GM13976 (cell line): ENCODE measurements at places on chromosomes 5 and 9.
A peak's percentile ranks its signal among the peaks of the same experiment; 100 is the strongest.

DNA sequence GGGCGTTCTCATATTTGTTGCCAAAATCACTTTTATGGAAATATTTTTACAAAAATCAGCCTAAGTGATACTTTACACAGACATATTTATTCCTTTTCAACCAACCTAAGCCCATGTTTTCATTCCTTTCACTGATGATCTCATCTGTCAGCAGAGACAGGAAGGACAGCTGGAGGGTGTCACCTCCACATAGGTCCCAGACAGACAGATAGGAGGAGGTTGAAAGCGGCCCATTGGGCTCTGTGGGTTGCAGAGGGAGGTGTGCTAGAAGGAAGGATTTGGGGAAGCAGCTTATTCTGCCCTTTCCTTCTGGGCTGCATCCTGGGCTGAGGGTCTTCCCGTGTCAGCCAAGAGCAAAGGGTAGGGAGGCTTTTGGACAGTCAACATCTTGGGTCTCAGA is 26.0 kb upstream of the SEMA4D start:
- DNase-seq, result no peak

- no peak for DNase-seq
Observed at GRCh38 chr5:143010351-143010750, 240.2 kb downstream of the ARHGAP26 start.

DNA sequence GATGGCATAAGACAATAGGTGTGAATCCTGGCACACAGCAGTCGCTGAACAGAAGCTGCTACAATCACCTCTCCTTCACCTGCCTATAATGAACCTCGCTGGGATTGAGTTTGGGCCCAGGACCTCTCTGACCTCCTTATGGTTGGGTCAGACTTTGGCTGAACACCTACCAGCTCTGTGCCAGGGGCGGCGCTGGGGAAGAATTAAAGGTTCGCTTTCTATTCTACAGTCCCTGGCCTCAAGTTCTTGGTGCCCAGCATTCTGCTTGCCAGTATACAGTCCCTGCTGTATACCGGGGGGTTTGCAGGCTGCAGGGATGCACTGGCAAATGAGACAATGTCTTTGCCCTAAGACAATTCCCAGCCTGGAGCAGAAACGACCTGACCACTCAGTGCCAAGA is 895 bp upstream of the STRBP start:
- DNase-seq, result no peak

GRCh38 chr5:72624641-72625236 is 117.5 kb upstream of the ZNF366 start:
- DNase-seq, result no peak

- DNase-seq, result no peak
Observed at GRCh38 chr9:111943746-111944145, 47.1 kb downstream of the UGCG start.

DNA sequence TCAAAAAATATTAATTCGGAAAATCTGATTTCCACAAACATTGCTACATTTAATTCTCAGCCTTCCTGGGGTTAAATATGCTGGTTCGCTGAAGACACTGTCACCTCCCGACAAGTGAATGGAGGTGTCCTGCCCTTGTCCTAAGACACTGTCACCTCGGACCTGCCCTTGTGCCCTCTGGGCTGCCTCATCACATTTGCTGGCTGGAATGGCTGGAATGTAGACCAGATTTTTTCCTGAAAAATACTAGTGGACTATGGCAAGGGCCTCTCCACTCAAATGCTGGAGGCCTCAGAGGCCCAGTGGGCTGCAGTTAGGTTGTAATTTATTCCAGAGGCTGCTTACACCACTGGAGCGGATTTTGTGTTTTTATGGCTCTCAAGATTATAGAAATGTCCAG is 28.2 kb downstream of the CACNA1B start:
- no peak for DNase-seq

GRCh38 chr9:89604729-89605464 is at the start of gene GADD45G:
GADD45G (plus strand) TSS chr9:89605012; CDS start chr9:89605122, 110 bp downstream.
- DNase-seq, result peak; percentile 88

GRCh38 chr9:35618854-35619799 is 914 bp upstream of the CD72 start:
- DNase-seq, result peak; percentile 64

GRCh38 chr9:126938327-126938726 is 23.7 kb downstream of the RALGPS1 start:
- no peak for DNase-seq

GRCh38 chr9:97502222-97502983 is 937 bp downstream of the TMOD1 start:
- DNase-seq, result peak; percentile 61

GRCh38 chr9:123940721-123941523 is 11.0 kb upstream of the DENND1A start:
- DNase-seq, result peak; percentile 60

DNA sequence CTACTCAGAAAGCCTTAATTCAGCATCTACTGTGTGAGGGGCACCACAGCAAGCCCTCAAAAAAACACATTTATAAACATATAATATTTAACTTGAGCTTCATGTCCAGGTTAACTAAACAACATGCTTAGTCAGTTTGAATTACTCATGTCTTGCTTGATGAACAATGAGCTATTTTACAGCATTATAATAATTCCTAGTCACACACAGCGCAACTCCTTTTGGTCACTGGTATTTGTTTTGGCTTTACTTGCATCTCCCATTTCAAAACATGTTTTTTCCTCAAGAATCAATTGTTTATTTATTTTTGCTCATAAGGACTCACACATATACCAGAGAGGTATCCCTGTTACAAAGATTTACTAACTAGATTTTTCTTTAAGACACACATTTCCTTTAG is 616.7 kb upstream of the DAB2 start:
- DNase-seq, result no peak

DNA sequence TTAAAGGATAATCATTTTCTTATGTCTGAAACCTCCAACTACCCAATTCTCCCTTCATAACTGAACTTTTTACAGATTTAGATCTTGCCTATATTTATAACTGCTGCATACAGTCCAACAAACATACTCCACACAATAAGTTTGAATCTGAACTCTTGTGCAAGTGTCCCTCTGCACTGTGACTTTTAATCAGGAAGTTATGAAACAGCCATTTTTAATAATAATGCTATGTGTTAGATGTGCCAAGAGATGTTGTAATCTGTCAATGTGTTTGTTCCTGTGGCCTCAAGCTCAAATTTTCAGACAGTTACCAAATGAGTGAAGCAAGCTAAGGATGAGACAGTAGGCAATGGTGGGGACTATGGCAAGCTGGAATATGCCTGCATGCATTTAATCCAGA is 57.6 kb upstream of the MTAP start:
- DNase-seq, result no peak

GRCh38 chr5:58211441-58211840 is 248.4 kb downstream of the PLK2 start:
- no peak for DNase-seq

- no peak for DNase-seq
Observed at GRCh38 chr9:6576987-6577386, 68.5 kb downstream of the GLDC start.

GRCh38 chr9:100718717-100719116 is 140.8 kb downstream of the CAVIN4 start:
- DNase-seq, result no peak

DNA sequence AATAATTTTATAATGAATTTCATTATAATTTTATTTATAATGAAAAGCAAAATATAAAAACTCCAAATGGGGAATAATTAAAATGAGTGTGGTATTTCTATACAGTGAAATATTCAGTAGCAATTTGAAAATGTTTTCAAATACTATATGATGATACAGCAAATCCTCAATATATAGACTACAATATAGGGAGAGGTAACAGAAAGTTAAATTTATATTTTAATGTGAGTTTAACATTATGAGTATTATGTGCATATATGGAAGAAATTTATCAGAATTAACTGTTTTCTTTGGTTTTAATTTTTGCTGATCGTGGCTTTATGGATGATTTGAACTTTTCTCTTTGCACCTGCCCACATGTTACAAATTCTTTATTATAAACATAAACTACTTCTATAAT is 500.9 kb upstream of the ARRDC3 start:
- DNase-seq, result no peak

GRCh38 chr5:85337435-85337834 is 952.8 kb upstream of the EDIL3 start:
- DNase-seq, result no peak

- no peak for DNase-seq
Observed at GRCh38 chr5:62143268-62144229, 162.5 kb upstream of the KIF2A start.

DNA sequence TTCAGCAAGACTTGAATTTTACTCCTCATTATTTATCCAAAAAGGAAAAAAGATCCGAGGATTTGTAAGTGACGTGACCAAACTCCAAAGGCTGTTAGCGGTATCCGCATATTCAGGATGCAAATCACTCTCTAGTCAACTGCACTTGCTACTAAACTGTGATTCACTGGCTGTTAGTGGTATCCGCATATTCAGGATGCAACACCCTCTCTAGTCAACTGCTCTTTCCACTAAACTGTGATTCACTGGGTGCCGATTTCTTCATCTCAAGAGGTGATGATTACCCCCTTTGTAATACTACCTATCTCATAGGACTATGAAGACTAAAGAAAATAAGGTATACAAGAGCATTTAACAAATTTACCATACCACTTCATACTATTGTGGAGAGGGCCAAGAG is 5.7 kb downstream of the MAPKAP1 start:
- no peak for DNase-seq

DNA sequence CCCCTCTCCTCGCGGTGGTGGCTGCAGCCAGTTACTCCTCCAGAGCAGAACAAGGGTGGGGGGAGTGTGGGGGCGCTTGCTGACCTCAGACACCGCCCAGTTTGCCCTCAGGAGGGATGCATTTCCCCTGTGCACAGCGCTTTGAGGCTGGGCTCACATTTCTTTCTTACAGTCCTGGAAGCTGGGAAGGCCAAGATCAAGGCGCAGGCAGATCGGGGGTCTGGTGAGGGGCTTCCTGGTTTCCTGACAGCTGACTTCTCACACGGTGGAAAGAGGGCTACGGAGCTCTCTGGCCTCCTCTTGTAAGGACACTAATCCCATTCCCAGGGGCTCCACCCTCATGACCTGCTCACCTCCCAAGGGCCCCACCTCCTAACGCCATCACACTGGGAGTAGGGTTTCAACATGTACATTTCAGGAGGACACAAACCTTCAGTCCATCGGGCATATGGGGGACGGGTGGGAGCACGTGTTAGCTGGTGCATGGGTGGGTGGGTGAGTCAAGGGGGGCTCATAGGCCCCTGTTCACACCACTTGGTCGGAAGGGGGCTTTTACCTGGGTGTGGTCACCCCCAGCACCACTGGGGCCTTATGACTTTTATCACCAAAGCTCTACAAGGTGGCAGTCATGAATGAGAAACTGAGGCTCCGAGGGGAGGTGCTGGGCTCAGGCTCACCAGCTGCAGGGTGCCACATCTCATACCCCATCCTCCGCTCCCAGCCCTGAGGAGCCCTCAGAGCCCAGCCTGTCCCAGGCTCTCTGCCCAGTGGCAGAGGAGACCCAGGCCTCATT is 7.7 kb upstream of the SCGB3A1 start:
- DNase-seq, result no peak

DNA sequence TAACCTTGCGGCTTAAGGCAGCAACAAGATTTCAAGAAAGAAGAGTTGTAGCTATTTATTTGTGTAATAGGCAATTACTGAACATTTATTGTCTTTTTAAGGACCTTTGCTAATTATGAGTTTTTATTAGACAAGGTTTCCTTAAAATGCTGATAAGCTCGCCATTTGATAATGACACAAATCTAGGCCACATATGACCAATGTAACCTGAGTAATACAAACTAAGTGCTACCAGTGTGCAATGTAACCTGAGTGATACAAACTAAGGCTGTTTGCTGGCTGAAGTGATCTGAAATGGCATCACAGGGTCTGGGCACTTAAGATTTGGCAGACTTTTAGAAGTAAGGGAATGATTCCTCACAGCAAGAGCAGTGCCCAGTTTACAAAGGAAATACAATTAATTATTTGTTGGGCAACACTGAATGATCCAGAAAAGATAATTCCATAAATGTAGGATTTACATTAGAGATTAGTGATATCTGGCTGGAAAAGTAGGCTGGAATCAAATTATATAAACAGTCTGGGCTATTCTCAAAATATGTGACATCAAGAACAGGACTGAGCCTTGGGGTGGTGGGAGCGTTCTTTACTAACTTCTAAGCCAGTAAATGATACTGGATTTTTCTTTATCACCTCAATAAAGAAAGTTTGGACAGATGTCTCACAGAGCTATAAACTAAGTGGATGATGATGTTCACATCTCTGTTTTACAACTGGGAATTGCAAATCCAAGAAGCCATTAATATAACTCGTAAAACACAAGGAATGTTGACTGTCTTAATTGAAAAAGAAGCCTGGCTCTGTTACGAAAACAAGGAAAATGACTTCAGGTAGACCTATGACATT is 54.8 kb downstream of the MRPS27 start:
- DNase-seq, result no peak

GRCh38 chr5:9479361-9479760 is 66.5 kb downstream of the SEMA5A start:
- no peak for DNase-seq

- no peak for DNase-seq
Observed at GRCh38 chr9:92807757-92808725, 43.4 kb upstream of the BICD2 start.

- no peak for DNase-seq
Observed at GRCh38 chr9:94631599-94631998, 7.7 kb downstream of the FBP1 start.

DNA sequence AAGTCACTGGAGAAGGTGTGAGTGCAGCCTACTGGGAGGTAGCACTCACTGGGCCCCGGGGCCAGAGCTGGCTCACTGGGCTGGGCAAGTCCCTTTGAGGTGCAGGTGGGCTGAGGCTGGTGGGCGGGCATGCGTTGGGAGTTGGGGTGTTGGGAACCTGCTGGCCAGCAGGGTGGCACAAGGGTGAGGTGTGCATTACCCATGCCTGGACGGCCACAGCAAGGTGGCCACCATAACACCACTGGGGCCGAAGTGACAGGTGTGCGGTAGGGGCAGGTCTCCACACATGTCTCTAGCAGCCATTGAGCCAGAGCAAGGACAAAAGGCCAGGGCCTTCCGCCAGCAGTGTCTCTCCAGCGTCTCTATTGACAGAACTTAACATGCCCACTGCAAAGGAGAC is 22.6 kb downstream of the PRRT1B start:
- DNase-seq, result no peak

DNA sequence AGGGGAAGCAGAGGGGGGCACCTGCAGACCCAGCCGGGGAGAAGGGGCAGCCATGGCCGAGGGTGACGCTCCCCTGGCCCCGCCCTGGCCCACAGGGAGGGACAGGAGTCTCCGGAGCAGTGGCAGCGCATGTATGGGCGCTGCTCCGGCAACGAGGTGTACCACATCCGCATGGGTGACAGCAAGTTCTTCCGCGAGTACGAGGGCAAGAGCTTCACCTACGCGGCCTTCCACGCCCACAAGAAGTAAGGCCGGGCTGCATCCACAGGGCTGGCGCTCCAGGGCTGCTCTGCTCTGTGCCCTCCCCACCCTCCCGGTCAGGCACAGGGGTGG is 68.2 kb downstream of the KCNT1 start:
- DNase-seq, result no peak

DNA sequence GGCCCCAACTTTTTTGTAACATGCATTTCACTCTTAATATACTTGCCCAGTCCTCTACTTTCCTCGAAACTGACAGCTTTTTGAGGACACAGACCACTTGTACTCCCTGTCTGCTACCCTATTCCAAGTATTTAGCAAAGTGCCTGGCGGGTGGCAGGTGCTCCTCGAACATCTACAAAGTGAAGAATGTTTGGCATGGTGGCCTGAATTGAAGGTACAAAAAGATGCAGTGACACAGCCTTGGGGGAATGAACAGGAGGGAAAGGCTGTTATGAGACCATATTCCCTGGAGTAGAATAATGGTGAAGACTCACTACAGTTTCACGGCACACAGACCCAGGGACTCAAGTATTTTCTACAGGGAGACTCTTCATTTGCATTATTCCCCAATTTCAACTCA is 590.9 kb downstream of the PRELID2 start:
- no peak for DNase-seq
